ENCODE measurements at places on chromosomes 2 and 18.

- no peak for DNase-seq
Observed at GRCh38 chr2:67384123-67384822, 12.9 kb upstream of the ETAA1 start.

- peak; percentile 28 for DNase-seq
Observed at GRCh38 chr2:111624411-111625156, 259.4 kb downstream of the ANAPC1 start.

DNA sequence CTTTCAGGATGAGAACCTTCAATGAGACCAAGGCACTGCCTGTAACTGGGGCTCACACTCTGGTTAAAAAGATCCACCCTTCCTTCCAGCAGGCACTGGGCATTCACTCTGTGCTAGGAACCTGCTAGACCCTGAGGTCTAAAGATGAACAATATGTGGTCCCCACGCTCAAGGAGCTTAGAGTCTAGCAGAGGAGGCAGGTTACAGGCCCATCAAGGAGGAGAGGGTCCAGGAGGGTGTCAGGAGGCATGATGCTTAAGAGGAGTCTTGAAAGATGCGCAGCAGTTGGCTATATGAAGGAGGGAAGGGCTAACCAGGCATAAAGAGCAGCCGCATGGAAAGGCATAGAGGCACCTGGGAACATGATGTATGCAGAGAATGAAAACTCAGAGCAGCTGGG lies 4.5 kb downstream of the ANKRD53 start:
- no peak for DNase-seq

GRCh38 chr2:59578349-59578748 lies 975.1 kb downstream of the BCL11A start:
- DNase-seq = no peak

GRCh38 chr2:151478011-151478410 lies 68.3 kb downstream of the RIF1 start:
- DNase-seq = peak; percentile 15

DNA sequence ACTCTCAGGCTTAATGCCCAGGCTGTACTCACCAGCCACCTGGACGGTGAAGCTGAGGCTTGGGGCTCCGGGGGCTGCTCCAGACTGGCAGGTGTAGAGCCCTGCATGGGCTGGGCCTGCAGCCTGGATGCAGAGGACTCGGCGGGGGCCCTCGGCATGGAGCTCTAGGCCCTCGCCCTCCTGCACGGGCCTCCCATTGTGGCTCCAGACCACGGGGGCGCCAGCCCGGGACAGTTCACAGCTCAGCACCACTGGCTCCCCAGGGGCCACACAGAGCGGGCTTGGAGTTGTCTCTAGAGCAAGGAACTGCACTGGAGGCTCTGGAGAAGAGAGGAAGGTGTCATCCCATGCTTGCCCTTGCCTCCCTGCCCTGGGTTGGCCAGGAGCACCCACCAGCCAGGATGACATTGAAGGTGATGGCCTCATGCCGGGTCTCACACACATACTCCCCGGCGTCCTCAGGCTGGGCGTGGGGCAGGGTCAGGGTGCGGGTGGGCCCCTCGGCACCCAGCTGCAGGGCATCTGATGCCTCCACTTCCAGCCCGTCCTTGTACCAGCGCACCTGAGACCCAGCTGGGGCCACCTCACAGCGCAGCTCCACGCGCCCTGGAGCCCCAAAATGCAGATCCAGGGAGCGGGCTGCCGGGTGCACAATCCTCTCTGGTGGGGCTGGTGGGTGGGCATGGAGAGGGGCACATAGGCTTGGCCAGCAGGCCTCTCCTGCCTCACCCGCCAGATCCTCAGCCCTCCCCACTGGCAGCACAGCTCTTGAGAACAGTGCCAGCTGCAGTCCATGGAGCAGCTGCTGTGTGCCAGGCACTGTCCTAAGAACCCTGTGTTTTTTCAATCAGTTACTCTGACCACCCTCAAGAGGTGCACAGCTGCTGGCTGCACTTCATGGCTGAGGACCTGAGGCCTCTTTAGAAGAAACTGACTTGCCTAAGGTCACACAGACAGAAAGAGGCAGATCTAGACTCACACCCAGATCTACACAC lies 13.3 kb downstream of the OBSL1 start:
- no peak for DNase-seq

Measured in HS-5 (cell line).